ENCODE measurements at places on chromosomes 6 and 20. TPM values are rescaled to one million over a fixed set of nuclear protein-coding genes. Genes with fewer than 3 reads are reported as not detected.

DNA sequence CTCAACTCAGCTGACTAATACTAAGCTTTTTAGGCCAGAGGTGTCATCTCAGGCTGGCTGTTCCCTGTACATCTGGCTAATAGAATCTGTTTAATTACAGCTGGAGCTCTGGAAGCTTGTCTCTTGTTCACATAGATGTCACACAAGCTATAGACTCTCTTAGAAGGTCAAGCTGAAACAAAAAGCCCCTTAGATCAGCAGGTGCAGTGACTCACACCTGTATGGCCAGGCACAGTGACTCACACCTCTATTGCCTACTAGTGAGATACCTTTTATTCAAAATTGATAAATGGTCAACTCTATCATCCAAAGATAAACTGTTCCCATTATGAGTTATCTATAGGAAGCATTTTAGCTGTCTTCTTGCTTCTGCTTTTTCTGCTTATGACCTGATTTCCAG lies 29.9 kb upstream of the MTHFD1L start:
- no peak for DNase-seq

GRCh38 chr6:13715444-13715883 lies 3.8 kb upstream of the RANBP9 start:
- no peak for DNase-seq

GRCh38 chr6:684831-685636 lies 7.9 kb downstream of the EXOC2 start:
- no peak for DNase-seq

DNA sequence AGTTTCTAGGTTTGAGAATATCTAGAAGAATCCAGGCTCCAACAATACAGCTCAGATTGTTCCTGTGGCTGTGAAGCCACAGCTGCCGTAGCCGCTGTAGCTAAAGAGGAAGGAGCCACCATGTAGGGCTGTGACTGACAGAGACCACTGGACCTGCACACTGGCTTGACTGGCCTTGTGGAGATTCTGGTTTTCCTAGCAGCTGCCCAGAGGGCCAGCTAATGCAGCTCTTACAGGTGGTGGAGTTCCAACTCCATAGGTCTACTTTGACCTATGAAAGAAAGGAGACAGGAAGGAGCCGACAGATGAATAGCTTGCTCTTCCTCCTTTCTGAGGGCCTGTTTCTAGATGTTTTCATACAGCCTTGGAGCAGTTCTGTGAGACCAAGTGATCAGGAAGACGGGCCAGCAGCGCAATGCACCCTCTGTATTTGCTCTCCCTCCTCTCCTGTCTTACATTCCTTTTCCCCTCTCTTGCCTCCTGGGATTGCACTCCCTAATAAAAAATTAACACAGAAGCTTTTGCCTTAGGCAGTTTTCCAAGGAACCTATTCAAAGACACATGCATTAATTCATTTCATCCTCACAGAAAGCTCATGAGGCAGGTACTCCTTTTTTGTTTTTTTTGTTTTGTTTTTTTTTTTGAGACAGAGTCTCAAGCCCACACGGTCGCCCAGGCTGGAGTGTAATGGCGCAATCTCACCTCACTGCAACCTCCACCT lies 51.8 kb upstream of the MYB start:
- DNase-seq = no peak

GRCh38 chr6:162118706-162119105 lies 608.9 kb downstream of the PRKN start:
- DNase-seq = no peak

DNA sequence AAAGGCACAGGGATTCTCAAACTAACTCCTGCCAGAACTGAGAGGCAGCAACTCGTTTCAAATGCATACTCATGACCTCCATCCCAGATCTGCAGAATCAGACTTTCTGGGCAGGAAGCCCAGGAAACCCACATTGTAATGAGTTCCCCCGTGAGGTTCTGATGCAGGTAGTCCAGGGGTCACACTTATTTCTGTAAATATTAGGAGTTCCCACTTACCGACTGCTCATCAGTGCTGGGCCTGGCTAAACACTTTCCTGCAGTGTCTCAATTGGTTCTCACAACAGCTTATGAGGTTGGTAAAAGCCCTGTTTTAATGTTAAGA lies 11.6 kb downstream of the DUSP15 start:
- DNase-seq = no peak

- no peak for DNase-seq
These were observed 42.6 kb upstream of the APCDD1L start for GRCh38 chr20:58557733-58558342.

- DNase-seq = no peak
These were observed 613.6 kb downstream of the UTRN start for GRCh38 chr6:144898741-144899140.

- DNase-seq = no peak
These were observed at the start of gene PTGIS for GRCh38 chr20:49567421-49568277. Gene PTGIS, minus strand, starts transcription at chr20:49568137. Its CDS starts 21 bp downstream, at chr20:49568116.

- no peak for DNase-seq
These were observed 13.3 kb upstream of the HMGN4 start for GRCh38 chr6:26524722-26525370.

DNA sequence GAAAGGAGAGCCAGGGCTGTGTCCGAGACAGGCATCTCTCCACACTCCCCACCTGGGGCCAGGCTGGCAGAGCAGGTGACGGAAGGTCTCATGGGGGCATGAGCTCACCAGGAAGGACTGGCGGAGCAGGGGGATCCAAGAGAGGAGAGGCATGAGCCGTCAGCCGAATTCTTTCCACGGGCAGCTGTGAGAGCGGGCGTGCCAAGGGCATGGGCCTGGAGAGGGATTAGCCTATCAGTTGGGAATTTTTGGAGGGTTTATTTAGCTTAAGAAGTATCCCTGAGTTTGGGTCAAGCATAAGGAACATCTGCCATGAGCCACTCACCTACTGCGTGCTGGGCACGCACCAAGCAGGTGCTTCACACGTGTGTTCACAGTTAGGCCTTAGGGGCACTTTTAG lies 60.2 kb upstream of the ZNFX1 start:
- DNase-seq = no peak

GRCh38 chr20:33359399-33360261 lies 41.7 kb downstream of the CDK5RAP1 start:
- no peak for DNase-seq

GRCh38 chr20:3352202-3352601 lies 55.3 kb downstream of the DNAAF9 start:
- DNase-seq = no peak

- peak; percentile 55 for DNase-seq
These were observed 119.4 kb upstream of the GJE1 start for GRCh38 chr6:142013287-142013686.

DNA sequence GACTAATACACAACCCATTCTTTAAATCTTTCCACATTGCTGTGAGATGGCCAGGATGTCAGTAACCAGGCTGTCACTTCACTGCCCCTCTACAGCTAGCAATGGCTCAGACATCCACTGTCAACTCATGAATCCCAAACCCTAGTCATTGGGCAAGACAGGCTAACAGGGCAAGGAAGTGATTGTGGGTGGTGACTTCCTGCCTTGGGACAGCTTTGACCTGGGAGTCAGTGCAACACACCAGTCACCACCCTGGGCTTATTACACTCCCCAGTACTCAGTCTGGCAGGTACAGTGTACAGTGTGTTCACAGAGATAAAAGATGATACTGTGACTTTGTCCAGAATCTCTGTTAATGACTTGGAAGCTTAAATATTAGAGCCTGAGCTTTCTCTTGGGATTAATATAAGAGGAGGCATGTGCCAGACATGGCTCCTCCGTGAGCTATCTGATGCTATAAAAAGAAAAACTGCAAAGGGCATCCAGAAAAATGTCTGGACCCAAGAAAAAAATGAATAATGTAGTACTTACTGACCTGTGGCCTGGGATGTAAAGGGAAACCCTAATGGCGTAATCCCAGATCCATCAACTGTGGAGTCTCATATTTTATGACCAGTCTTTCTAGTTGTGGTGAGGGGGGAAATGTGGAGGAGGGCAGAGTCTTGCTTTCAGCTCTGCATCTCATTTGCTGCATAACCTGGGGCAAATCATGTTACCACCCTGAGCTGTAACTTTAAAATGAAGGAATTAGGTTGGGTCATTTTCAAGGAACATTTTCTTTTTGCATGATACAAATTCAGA lies 244.4 kb downstream of the SLC24A3 start:
- DNase-seq = no peak

GRCh38 chr20:57440678-57441509 lies 49.7 kb downstream of the RBM38 start:
- no peak for DNase-seq

- DNase-seq = no peak
These were observed 322.3 kb upstream of the ARID1B start for GRCh38 chr6:156454867-156455266.

DNA sequence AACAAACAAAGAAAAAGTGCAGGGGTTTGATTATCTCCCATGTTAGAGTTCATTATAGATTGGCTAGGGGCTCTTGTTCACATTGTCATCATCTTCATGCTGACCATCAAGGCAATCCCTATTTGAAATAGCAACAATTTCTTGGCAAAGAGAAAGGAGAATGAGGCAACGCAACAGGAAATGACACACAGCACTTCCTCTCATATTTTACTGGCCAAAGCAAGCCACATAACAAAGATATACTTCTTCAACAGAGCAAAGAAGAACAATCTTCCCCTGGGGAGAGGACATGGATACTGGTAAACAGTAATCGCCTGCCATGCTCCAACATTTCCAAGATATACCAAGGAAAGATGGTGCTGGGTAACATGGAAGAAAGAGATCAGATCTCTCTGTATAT lies 29.8 kb downstream of the EPM2A start:
- DNase-seq = peak; percentile 57

DNA sequence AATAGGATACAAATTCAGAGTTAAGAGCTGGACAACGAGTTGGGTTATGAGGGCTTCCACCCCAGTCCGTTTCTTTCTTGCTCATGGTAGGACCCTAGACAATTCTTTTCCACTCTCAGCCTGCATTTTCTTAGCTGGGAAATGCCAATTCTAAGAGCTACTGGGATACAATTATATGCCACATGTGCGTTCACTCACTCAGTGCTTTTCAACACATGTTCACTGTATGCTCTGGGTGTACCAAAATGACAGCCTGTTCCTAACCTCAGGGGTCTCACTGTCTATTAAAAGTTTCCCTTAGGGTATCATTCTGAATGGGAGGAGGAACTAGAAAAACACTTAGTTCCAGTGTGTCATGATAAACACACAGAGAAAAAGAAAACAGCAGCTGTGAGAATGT lies 505 bp upstream of the DEFB115 start:
- no peak for DNase-seq

DNA sequence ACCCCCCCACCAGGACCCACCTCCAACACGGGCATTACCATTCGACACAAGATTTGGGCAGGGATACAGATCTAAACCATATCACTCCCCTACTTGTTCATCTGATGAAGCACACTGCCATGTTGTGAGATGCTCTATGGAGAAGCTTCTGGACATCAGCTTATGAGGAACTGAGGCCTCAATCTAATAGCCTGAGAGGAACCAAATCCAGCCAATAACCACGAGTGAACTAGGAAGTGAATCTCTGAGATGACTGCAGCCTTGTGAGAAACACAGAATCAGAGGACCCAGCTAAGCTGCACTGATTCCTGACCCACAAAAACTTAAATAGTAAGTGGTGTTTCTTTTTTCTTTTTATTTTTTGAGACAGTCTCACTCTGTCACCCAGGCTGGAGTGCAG lies 21.6 kb upstream of the ZBTB2 start:
- no peak for DNase-seq

GRCh38 chr20:44036441-44036840 lies 121.8 kb downstream of the TOX2 start:
- DNase-seq = no peak

DNA sequence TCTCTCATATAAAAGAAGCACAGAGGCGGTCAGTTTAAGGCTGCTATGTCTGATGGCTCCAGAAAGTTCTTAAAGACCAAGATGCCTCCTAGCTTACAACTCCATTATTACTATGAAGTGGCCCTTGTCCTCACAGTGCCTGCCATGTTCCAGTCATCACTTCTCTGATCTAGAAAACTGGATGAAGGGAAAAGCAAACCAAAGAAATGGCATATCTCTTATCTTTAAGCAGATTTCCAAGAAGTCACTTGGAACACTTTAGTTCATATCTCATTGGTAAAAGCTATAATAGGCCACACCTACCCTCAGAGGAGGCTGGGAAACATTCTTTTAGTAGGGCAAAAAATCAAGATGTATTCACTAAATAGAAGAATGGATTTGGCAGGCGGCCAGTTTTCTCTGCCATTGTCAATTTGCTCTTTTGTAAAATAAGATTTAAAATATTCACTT lies 289.6 kb downstream of the TBC1D7 start:
- no peak for DNase-seq

DNA sequence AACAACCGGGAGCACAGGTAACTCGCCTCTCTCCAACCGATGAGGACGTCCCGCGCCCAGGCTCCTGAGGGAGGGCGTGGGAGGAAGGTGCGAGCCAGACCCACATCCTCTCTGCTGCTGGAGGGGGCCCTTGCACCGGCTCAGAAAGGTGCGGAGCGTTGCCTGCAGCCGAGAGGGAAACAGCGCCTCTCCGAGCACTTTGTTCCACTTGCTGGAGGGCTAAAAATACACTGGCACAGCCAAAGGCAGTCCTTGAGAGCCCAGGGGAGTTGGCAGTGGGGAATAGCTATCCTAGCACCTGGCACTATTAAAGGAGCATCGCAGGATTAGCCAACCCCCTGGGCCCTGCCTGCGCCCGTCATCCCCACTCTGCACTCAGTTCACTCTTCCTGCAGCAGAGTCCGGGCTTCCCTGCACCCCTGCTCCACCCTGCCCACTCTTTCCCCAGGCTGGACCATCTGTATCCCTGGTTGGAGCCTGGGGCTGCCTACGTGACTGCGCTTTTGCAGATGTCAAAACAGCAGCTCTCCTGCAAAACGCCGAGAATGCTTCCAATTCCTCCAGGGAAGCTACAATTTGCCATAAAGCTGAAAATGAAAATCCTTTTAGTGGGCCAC lies 108.9 kb downstream of the SNX5 start:
- no peak for DNase-seq

- no peak for DNase-seq
These were observed 13.0 kb downstream of the FOXQ1 start for GRCh38 chr6:1324936-1325335.

GRCh38 chr6:129777371-129777770 lies 67.4 kb upstream of the ARHGAP18 start:
- no peak for DNase-seq

Gene GSTA4
- total RNA-seq = 25.3 TPM

Gene C6orf163
- total RNA-seq = 3.0 TPM

Gene TRIM26
- total RNA-seq = 39.7 TPM

Gene TRIM31
- not detected for total RNA-seq

Gene PPIL6
- total RNA-seq = 0.58 TPM

Gene HLA-DOB
- total RNA-seq = 1.2 TPM

Gene FOXQ1
- not detected for total RNA-seq

Gene DEFB115
- total RNA-seq = not detected

Gene PRL
- not detected for total RNA-seq

Gene FAM184A
- total RNA-seq = 0.34 TPM

Gene PLA2G7
- 0.10 TPM for total RNA-seq

Gene SIRPB2
- 0.97 TPM for total RNA-seq

Gene PAQR8
- 14.9 TPM for total RNA-seq

Gene ECT2L
- 0.12 TPM for total RNA-seq

Gene SLA2
- total RNA-seq = not detected

Gene CLPSL2
- total RNA-seq = not detected

Gene SLC17A9
- 22.9 TPM for total RNA-seq

All from glomerular endothelial cell (primary cell).